Smooth muscle cell of bladder (primary cell): ENCODE measurements at places on chromosomes 2 and 18. TPM values are rescaled to one million over a fixed set of nuclear protein-coding genes. Genes with fewer than 3 reads are reported as not detected.

BBS5 gene
- 4.7 and 6.6 TPM in 2 replicates for total RNA-seq

REG1B gene
- total RNA-seq = not detected in 2 replicates

PRR30 gene
- total RNA-seq = not detected in 2 replicates

SOX11 gene
- under 0.01 TPM in 1 of 2 replicates, not detected in the other for total RNA-seq

RASGRP3 gene
- 0.71 and 1.2 TPM in 2 replicates for total RNA-seq

STEAP3 gene
- 16.8 and 18.2 TPM in 2 replicates for total RNA-seq

FZD7 gene
- 68.4 and 109 TPM in 2 replicates for total RNA-seq

SDC1 gene
- total RNA-seq = 16.8 and 30.7 TPM in 2 replicates

PDCD1 gene
- not detected in 2 replicates for total RNA-seq

UGT1A3 gene
- total RNA-seq = not detected in 2 replicates

CHST9 gene
- total RNA-seq = not detected in 2 replicates

CDH20 gene
- under 0.01 and 0.18 TPM in 2 replicates for total RNA-seq

CCDC74B gene
- total RNA-seq = 2.3 and 6.5 TPM in 2 replicates

RSAD2 gene
- 0.14 and 0.55 TPM in 2 replicates for total RNA-seq

XIRP2 gene
- total RNA-seq = not detected in 2 replicates

BCS1L gene
- total RNA-seq = 28.2 and 30.6 TPM in 2 replicates

ELOA2 gene
- total RNA-seq = under 0.01 TPM in 1 of 2 replicates, not detected in the other

EVA1A gene
- total RNA-seq = 13.2 and 13.4 TPM in 2 replicates

SAG gene
- total RNA-seq = not detected in 2 replicates

B4GALT6 gene
- 1.4 and 2.5 TPM in 2 replicates for total RNA-seq

LAMA3 gene
- 19.1 and 20.9 TPM in 2 replicates for total RNA-seq

SLC30A3 gene
- under 0.01 TPM in 1 of 2 replicates, not detected in the other for total RNA-seq
